ENCODE measurements at places on chromosomes 12 and 14. TPM values are rescaled to one million over a fixed set of nuclear protein-coding genes. Genes with fewer than 3 reads are reported as not detected.

The SERPINA9 gene
- 0.34 TPM for total RNA-seq

GRCh38 chr14:53964249-53964648 is 7.6 kb upstream of the BMP4 start:
- DNase-seq = no peak

The GPRC5A gene
- 53.5 TPM for total RNA-seq

The WSCD2 gene
- not detected for total RNA-seq

- DNase-seq = peak; percentile 67
Observed at GRCh38 chr12:7433276-7433822, 10.6 kb downstream of the CD163L1 start.
